ENCODE measurements at places on chromosomes 1 and 21.

DNA sequence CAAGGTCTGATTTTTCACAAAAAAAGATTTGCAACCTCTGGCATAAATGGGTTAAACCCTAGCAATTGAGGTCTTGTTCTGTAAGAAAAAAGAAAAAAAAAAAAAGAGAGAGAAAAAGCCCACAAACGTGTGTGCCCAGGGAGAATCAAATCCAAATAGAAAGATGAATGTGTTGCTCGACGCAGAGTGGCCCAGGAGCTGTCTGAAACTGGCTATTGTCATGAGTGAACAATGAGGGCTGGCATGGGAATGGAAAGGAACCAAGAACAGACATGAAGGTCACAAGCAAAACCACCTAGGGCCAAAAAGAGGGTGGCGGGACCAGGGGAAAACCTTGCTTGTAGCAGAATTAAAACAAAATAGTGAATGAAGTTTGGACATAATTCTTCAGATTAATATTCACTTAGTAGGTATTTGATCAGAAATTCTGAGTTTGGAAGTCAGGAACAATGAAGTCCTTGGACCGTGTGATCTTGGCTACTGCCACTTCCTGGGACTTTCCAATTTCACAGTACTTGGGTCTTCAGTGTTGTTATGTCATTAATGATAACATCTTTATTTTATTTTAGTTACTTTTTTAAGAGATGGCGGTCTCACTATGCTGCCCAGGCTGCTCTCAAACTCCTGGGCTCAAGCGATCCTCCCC is 3.1 kb downstream of the ENO1 start:
- DNase-seq, result peak; percentile 56

- DNase-seq, result no peak
Observed at GRCh38 chr1:21916447-21917238, 20.5 kb downstream of the HSPG2 start.

GRCh38 chr1:68129536-68130250 is 79.3 kb upstream of the DIRAS3 start:
- no peak for DNase-seq

DNA sequence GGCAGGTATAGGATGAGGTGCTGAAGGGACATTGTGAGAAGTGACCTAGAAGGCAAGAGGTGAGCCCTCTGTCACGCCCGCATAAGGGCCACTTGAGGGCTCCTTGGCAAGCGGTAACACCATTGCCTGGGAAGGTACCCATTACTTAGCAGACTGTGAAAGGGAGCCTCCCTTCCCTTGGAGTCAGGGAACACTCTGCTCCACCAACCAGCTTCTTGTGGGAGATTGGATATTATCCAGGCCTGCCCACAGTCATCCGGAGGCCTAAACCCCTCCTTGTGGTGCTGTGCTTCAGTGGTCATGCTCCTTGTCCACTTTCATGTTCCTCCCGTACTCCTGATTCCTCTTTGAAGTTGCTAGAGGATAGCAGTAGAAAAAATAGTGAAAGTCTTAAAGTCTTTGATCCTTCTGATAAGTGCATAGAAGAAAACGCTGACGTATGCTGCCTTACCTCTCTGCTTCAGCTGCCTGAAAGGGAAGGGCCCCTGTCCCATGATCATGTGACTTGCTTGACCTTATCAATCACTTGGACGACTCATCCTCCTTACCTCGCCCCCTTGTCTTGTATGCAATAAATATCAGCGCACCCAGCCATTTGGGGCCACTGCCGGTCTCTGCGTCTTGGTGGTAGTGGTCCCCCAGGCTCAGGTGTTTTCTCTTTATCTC is 16.0 kb downstream of the RBBP4 start:
- DNase-seq, result no peak

DNA sequence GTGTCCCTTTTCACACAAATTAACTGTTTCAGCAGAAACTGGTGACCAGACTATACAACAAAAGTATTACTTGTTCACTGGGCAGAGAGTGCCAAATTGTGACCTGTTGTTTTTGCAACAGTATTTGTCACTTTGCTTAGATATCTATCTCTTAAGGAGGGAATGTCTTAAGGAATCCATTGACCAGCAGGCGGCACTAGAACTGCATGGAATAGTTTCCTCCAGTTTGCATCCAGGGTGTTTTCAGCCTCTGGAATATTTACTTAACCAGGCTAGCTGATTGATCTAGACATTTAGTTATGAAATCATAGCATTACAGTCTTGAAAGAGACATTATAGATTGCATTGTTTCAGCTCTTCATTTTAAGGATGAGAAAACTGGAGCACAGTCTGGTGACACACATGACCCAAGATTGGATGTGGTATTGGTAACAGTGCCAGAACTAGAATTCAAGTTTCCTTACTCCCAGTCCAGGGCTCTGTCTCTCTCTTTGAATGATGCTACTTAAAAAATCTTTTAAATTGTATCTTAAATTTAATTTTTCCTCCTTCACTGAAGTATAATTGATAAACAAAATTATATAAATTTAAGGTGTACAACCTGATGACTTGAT is 16.9 kb downstream of the RPTN start:
- peak; percentile 19 for DNase-seq

- no peak for DNase-seq
Observed at GRCh38 chr1:11046270-11046566, 821 bp downstream of the MASP2 start.

Measured in CD4-positive, alpha-beta T cell treated with Interleukin-17A for 1 hour (primary cell).